ENCODE measurements at places on chromosomes 3 and 15. TPM values are rescaled to one million over a fixed set of nuclear protein-coding genes. Genes with fewer than 3 reads are reported as not detected.

- DNase-seq = no peak
- peaks cover 39% of the 10 kb centered on the region for H3K36me3 ChIP-seq
- H3K27me3 ChIP-seq = no peaks in the 10 kb centered on the region
- no peak overlapping the region for H3K4me3 ChIP-seq
- peaks cover 11% of the 10 kb centered on the region for H3K4me1 ChIP-seq
Measured at GRCh38 chr3:33128706-33129105, 14.9 kb downstream of the CRTAP start.

DNA sequence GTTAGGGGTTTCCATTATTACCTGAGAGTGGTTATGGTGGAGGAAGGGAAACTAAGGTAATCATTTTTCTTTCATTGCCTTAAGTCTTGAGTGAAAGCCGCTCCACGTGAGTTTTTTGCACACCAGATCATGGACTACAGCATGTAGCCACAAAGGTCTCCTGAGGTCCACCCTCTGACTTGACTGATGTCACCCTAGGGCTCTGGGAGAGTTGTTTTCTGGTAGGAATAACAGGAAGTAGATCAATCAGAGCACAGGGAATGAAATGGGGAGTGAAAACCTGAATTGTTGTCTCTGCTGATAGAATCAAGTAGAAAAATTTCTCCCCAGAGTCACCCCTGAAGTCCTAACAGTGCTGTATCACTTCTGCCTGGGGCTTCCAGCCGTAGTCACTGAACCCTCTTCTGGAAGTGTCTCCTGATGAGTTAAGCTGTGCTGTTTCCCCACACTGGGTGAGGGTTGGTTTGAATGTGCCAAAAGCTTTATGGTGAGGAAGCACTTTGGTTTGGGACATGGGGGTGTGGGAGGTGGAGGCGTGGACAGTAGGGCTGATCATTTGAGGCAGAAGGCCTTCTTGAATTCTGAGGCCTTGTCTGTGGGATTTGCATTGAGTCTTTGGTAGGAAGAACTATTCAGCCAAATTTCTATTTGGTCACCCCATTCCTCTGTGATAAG, 64.3 kb downstream of the SLCO3A1 start:
- H3K4me1 ChIP-seq = peaks cover 25% of the 10 kb centered on the region
- H3K36me3 ChIP-seq = peaks cover 4% of the 10 kb centered on the region
- H3K27ac ChIP-seq = no peak overlapping the region
- no peak for DNase-seq

GRCh38 chr3:69368129-69368741, 17.7 kb downstream of the FRMD4B start:
- no peaks in the 10 kb centered on the region for H3K27me3 ChIP-seq
- H3K27ac ChIP-seq = peak overlapping the region; percentile 61
- H3K4me1 ChIP-seq = peaks cover 10% of the 10 kb centered on the region
- no peaks in the 10 kb centered on the region for H3K36me3 ChIP-seq

- H3K4me3 ChIP-seq = no peak overlapping the region
- no peak overlapping the region for H3K27ac ChIP-seq
- H3K36me3 ChIP-seq = no peaks in the 10 kb centered on the region
- no peak for DNase-seq
Measured at GRCh38 chr3:195043607-195044339, 227.2 kb downstream of the XXYLT1 start.

GRCh38 chr3:133548090-133548489, 25.4 kb upstream of the CDV3 start:
- H3K36me3 ChIP-seq = no peaks in the 10 kb centered on the region
- peak overlapping the region; percentile 81 for H3K27ac ChIP-seq
- H3K4me3 ChIP-seq = no peak overlapping the region
- H3K4me1 ChIP-seq = peaks cover 22% of the 10 kb centered on the region
- peak; percentile 22 for DNase-seq

The FLNB gene
- total RNA-seq = 258 TPM

Data from thyroid gland (tissue), 4 donors.